ENCODE measurements at places on chromosomes 7 and 10.

- DNase-seq: no peak
Measured at GRCh38 chr7:17104419-17104818, 194.0 kb upstream of the AHR start.

DNA sequence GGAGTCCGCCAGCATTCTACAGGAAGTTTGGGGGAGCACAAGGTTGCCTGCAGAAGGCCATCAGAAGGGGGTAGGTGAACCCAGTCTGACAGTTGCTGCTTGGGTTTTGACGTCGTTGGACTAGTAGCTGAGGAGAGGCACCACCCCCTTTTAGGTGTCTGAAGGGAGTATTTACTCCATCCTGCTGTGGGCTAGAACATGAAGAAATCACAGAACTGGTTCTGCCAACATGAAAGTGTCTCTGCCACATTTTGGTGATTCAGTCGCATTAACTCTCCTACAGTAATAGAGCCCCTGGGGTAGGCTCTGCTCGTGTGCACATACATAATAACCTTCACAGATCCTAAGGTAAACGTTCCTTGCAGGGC, 834 bp upstream of the TRIL start:
- DNase-seq: no peak

- no peak for DNase-seq
Measured at GRCh38 chr10:20041931-20042330, 225.7 kb downstream of the PLXDC2 start.

- DNase-seq: no peak
Measured at GRCh38 chr10:99740933-99741559, 9.0 kb downstream of the CUTC start.

DNA sequence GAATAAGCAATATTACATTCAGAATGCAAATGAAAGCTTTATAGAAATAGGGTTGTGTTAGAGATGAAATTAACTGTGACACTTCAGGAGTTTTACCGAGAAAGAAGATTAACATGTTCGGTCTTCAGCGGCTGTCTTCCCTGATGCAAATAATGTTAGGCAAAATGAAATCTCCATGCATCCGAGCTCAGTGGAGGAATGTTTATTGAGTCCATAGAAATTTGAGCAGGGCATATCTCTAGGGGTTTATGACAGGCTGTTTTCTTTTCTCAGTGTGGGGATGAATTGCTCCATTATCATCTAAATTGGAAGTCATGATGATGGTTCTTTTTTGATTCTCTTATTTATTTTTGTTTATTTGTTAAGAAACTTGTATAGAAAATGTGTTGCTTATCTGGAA, 31.7 kb downstream of the DYNC1I1 start:
- no peak for DNase-seq

GRCh38 chr10:91907914-91908336, 1.4 kb downstream of the FGFBP3 start:
- no peak for DNase-seq

GRCh38 chr7:126760914-126761577, 491.7 kb downstream of the GRM8 start:
- no peak for DNase-seq

DNA sequence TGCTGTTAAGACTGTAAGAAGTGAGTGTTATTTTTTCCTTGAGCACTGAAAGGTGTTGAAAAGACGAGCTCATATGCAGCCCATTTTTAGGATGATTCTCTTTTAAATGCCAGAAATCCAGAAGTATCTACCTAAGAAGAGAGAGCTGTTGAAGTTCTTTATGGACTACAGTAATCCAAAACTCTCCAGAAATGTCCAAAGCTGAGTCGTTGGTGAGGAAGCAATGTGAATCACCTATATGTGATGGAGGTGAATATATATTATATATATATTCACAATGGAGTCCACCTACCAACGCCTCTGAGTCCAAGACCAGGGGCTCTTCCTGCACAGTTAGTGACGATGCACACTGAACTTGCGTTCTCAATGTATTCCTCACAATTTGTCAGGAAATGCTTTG, 252.7 kb upstream of the PITRM1 start:
- no peak for DNase-seq

DNA sequence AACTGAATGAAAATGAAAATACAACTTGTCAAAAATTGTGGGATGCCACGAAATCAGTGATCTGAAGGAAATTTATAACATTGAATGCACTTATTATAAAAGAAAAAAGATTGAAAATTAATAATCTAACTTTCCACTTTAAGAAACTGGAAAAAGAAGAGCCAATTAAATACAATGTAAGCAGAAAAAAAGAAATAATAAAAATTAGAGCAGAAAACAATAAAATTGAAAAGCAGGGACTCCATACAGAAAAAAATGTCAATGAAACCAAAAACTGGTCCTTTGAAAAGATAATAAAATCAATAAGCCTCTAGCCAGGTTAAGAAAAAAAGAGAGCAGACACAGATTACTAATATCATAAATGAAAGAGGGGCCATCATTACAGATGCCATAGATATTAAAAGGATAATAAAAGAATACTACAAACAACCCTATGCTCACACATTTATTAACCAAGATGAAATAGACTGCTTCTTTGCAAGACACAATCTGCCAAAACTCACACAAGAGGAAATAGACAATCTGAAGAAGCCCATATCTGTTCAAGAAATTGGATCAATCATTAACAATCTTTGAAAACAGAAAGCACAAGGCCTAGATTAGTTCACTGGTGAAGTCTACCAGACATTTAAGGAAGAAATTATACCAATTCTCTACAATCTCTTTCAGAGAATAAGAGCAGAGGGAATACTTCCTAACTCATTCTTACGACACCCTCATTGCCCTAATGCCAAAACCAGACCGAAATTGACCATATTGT, 233.8 kb upstream of the NEBL start:
- no peak for DNase-seq
